ENCODE measurements at places on chromosomes 5 and 9.

GRCh38 chr5:112794410-112794809, 56.7 kb downstream of the APC start:
- DNase-seq, result no peak

DNA sequence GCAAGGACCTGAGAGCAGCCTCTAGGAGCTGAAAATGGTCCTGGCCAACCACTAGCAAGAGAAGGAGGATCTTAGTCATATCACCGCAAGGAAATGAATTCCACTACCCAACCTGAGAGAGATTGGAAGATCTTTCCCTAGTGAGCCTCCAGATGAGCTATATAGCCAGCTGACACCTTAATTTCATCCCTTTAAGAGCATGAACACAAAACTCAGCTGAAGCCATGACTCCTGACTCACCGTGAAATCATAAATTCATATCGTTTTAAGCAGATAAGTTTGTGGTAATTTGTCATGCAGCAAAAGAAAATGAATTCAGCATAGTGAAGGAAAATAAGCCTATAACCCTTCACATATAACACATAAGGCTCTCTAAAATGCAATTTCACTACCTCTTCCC, 23.5 kb downstream of the MAPKAP1 start:
- DNase-seq, result no peak

GRCh38 chr5:142847898-142848790, 78.0 kb downstream of the ARHGAP26 start:
- DNase-seq, result no peak

- no peak for DNase-seq
These were observed 2.1 kb upstream of the TLX3 start for GRCh38 chr5:171306781-171307591.

- DNase-seq, result no peak
These were observed 28.0 kb downstream of the DNAI1 start for GRCh38 chr9:34486572-34486971.
